ENCODE measurements at places on chromosomes 2 and 18.

DNA sequence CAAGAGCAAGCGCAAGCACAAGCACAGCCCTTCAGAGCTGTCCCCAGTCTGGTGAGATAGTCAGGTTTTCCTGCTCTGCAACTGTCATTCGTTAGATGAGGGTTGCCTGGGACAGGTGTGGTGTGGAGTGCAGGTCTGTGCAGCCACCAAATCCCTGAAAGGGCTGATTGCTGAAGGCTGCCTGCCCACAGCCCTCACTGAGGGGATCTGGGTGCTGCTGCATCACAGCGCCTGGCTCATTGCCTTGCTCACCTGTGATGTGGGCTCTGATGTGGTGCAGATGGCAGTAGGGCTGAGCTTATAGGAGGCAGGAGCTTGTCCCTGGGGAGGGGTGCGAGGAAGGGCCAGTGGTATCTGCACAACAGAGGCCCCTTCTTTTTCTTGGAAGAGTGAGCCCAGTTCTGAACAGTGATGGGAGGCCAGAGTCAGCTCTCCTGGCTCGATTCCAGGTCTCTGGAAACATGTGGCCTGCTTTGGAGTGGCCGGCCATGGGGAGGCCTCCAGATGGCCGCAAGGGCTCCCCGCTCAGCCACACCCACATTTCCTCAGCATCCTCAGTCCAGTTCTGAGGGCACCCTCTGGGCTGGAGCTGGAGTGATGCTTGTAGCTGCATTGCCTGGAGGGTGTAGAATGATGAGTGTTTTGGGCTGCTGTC is 11.4 kb downstream of the UBE2F start:
- no peak for DNase-seq

DNA sequence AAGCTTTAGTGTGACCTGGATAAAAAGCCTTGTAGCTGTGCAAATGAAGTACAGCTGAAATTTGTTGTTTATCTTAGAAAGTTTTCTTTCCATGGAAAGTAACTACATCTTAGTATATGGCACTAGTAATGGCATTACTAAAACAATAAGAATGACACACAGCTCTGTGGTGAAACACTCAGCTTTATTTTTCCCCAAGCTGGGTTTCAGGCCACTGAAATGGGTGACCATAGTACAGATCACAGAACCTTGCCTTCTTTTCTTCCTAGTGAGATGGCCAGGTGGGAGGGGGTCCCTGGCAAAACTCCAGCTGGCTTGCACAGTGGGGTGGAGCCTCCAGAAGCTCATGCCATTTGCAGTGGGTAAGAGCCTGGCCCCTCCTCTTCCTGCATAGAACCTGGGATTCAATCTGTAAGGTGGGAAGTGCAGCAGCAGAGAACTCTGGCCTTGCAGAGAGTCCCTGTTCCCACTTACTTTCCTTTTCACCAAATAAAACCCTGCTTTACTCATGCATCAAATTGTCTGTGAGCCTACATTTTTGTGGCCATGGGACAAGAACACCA is 17.6 kb upstream of the GRP start:
- no peak for DNase-seq

DNA sequence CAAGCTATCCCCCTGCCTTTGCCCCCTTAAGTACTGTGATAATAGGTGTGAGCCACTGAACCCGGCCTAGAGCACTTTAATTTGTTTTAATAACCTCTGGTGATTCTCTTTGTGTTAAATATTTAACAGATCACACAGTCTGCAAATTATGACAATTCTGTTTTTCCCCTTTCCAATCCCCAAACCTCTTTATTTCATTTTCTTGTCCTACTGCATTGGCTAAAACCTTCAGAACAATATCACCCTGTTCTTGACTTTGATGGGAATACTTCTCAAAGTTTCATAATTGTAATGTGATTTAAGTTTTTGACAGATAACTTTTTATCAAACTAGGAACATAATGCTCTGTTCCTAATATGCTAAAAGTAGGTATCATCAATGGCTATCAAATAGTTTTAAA is 44.5 kb downstream of the USP37 start:
- no peak for DNase-seq

GRCh38 chr18:21904856-21905255 is 164.3 kb downstream of the MIB1 start:
- DNase-seq, result no peak

DNA sequence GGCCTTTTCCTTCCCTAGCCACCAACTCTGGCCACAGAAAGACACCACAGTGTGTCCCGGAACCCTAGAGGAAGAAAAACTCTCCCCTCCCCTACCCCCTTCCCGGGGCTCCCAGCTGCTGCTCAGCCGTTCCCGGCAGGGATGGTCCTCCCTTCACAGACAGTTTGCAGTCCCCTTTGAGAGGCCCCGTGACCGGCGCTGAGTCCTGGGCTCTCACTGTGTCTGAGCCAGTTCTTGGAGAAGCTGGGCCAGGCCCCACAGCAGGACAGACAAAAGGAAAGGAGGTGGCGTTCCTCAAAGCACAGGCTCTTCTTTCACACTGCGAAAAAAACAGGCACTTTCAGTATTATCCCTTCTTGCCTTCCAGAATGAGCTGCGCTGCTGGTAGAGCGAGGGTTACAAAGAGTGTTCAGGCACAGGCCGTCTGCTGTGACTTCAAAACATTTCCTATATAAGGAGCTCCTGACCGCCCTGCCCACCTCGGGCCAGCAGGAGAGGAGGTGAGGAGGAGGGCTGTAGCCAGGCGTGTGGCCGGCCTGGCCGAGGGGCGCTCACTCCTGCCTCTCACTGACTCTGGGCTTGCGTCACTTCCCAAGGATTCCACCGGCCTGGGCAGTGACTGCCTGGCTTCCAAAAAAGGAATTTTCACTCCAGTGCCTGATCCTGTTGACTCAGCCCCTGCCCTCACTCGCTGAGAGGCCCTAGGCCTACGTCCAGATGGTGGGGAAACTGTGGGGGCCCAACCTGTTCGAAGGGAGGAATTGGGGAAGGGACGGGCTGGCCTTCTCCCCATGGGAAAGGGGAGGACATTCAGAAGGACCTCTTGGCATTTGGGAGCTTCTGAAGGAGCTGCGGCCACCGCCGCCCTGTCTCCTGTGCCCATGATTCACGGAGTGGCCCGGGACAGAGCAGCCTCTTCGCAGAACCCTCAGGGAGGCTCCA is 24.9 kb downstream of the CIDEA start:
- DNase-seq, result no peak

DNA sequence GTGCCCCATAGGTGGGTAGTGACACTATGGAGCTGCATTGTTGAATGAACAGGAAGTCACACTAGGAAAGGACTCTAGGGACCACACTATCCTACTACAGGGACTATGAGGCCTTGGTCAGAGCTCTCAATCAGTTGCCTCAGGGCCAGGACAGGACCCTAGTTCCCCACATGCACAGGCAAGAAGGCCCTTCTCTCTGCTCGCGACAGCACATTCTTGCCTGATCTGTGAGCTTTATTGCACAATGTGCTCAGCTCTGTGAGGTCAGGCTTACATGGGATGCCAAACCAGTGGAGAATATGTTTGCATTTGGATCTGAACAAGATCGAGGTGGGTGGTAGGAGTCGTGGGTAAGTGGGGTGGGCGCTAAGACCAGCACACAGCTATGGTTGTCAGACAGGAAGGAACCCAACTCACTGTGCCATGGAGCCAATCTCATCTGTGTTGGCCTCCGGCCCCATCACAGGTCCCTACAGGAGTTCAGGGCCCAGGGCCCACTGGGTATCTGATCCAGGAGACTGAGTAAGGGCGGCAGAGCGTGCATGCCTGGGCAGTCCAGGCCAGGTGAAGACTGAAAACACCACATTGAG is 8.0 kb downstream of the PCARE start:
- DNase-seq, result no peak

DNA sequence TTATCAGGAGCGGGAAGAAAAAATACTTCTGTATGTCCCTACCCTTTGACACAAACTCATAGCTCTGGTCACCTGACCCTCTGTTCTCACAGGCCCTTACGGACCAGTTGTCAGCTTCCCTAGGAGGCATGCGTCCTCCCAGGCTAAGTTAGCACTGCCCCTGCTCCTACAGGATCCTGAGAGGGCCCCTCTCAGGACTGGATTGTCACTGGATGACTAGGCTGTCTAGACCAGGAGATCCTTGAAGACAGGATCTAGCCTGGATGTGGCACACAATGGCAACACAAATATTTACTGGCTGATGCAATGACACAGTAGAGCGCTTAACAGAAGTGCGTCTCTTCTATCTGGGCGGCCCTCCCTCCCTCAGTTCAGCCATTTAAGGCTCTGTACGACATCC is 7.7 kb downstream of the FAM228A start:
- no peak for DNase-seq

DNA sequence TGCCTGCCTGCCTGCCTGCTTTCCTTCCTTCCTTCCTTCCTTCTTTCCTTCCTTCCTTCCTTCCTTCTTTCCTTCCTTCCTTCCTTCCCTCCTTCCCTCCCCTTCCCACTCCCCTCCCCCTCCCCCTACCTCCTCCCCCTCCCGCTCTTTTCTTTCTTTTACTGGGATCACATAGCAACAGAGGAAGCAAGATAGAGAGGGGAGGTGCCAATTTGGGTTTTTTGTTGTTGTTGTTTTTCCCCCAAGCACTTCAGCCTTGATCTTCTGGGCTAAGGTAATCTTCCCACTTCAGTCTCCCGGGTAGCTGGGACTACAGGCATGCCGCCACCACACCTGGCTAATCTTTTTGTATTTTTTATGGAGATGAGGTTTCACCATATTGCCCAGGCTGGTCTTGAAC is 20.0 kb downstream of the PPM1B start:
- no peak for DNase-seq

DNA sequence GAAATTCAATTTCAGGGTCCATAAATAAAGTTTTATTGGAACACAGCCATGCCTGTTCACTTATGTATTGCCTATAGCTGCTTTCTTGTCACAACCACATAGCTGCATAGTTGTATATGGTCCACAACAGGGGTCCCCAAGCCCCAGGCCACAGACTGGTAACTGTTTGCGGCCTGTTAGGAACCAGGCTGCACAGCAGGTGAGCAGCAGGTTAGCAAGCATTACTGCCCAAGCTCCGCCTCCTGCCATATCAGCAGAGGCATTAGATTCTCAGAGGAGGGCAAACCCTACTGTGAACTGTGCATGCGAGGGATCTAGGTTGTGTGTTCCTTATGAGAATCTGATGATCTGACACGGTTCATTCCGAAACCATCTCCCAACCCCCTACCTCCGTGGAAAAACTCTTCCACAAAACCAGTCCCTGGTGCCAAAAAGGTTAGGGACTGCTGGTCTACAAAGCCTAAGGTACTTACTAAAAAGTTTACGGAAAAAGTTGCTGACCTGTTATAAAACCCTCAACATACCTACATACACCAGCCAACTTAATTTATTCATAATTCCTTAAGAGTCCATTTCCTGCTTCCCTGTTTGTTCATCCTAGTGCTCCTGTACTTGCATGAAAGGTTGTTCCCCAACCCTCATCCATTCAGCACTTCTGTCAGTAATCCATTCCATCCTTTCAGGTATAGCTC is 40.1 kb downstream of the NDUFAF7 start:
- no peak for DNase-seq

- DNase-seq, result no peak
Observed at GRCh38 chr2:582792-583528, 94.2 kb downstream of the TMEM18 start.
